ENCODE measurements at places on chromosomes 11 and 22.

- DNase-seq: no peak
Observed at GRCh38 chr11:16239141-16240105, 116.9 kb downstream of the SOX6 start.

DNA sequence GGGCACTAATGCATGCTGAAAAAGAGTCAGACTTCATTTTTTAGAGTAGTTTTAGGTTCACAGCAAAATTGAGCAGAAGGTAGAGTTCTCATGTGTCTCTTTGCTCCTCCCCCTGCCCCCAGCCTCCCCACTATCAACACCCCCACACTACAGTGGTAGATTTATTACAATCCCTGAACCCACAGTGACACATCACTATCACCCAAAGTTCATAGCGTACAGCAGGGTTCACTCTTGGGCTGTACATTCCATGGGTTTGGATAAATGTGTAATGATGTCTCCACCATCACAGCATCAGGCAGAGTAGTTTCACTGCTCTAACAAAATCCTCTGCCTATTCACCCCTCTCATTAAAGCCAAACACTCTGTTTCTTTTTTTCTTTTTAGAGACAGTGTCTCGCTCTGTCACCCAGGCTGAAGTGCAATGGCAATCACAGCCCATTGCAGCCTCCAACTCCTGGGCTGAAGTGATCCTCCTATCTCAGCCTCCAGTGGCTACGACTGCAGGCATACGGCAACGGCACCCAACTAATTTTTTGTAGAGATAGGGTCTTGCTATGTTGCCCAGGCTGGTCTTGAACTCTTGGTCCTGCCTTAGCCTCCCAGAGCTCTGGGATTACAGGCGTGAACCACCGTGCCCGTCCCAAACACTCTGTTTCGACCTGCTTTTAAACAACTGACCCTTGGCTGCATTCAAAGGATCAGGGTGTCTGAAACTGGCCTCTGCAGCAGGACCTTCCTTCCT, 4.1 kb downstream of the BEST1 start:
- DNase-seq: no peak

- peak; percentile 29 for DNase-seq
Observed at GRCh38 chr11:22792497-22792896, 37.1 kb downstream of the SVIP start.

DNA sequence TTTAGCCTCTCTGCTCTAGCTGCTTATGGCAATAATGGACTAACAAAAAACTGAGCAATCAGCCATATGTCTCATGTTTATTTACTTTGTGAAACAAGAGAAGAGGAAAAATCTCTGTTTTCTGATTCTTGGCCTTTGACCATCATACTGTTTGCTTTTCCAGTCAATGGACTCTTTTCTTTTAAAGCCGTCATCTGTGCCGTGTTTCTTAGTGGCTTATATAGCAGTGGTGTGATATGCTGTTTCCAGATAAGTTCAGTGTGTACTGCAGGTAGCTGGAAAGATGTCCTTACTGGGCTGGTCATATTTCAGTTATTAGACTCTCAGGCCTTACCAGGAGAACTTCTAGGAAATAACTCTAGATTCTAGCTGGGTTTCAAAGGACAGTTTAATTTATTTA, 33.6 kb upstream of the TECTA start:
- no peak for DNase-seq

- peak; percentile 80 for DNase-seq
Observed at GRCh38 chr11:63866211-63866610, 27.3 kb downstream of the MARK2 start.

DNA sequence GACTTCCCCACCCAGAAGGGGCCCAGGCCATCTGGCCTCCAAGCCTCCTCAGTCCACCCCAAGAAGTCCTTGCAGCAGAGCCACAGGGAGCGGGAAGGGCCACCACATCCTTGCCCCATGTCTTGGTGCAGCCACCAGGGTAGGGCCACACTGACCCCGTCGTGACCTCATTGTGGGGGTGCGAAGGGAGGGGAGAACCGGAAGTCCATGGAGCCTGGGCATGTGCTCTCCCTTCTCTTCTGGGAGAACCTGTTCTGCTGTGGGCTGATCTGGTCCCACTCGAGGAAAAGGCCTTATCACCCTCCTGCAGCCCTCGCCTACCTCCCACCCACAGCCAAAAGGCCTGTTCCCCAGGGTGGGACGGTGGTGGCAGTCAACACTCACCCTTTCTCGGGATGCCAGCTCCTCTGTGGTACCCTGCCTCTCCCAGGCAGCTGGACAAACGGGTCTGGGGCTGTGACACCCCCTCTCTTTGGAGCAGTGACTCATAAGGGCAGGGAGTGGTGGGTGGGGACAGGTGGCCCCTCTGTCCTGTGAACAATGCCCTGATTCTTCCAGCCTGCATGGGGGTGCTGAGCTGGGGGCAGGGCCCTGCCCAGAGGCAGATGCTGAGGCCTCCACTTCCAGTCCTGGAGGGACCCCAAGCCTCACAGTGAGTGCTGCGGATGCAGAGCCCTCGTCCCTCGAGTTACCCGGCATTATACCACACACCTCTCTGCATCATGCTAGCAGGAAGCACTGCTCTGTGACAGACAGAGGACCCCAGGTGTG, 14.6 kb upstream of the CTSD start:
- DNase-seq: no peak

- no peak for DNase-seq
Observed at GRCh38 chr22:29037340-29037932, 24.2 kb downstream of the C22orf31 start.

DNA sequence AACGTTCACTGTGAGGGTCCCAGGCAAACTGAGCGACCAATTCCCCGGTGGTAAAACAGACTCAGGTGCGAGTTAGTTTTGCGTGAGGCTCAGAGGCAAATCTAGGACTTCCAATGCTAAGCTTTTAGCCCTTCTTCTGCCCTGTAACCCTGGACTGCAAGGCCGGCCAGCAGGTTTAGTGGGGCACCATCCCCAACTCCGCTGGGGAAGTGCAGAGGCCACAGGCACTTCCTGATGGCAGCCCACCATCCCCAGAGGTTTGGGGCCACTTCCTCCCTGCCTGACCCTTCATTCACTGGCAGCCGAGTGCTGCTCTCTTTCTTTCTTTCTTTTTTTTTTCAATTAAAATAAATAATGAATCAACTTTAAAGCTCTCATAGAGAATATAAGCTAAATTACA, 124.6 kb upstream of the B3GAT1 start:
- DNase-seq: no peak

DNA sequence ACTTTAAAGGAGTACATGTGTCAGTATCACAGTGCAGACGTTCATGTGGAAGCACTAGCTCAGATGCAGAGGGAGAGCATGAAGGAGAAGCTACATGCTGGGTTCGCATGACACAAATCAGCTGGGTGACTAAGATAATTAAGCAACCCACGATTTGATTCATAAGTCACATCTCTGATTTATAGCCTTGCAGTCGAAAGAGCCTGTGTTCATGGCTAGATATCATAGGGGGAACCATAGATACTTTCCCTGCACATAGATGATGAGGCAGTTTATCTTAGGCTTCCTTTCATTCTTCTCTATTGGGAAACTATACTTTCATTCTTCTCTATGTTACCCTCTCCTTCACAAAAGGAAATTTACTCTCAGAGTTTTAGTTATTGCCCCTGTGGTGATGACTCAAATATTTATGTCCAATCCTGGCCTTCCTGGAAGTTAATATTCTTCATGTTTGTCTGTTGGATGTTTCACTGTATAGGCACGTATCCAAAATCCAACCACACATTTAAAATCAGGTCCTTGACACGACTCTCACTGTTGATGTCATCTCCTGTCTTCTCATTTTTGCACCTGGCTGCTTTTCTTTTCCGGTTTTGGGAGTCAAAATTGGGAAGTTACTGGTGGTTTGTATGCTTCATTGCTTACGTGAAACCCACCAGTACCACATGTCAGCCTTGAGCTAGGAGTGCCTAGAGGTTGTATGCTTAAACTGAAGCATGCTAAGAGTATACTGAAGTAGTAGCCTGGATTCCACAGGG, 56.3 kb upstream of the SLC5A12 start:
- peak; percentile 9 for DNase-seq

- DNase-seq: peak; percentile 41
Observed at GRCh38 chr11:34299284-34299972, 58.4 kb downstream of the ABTB2 start.

DNA sequence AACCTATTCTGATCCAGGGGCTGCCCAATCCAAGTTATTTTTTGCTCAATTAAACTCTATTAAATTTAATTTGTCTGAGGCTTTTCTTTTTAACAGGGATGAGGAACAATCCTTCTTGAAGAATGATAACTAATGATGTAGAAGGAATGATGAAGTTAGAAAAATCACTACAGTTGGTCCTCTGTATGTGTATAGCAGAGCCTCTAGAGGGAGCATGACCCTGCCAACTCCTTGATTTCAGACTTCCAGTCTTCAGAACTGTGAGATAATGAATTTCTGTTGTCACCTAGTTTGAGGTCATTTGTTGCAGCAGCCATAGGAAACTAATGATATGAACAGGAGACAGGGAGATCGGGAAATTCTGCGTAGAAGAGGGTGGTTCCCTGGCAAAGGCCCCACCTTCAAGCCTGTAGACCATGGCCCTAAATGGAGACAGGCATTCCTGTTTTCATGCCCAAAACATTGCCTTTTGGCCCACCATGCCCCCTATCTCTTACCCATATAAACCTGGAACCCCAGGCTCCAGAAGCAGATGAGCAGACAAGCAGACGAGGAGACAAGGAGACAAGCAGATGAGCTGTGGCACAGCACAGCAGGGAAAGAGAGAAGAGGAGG, 7.7 kb upstream of the QSER1 start:
- no peak for DNase-seq

GRCh38 chr11:113274713-113275582, 39.4 kb upstream of the TTC12 start:
- DNase-seq: peak; percentile 29

DNA sequence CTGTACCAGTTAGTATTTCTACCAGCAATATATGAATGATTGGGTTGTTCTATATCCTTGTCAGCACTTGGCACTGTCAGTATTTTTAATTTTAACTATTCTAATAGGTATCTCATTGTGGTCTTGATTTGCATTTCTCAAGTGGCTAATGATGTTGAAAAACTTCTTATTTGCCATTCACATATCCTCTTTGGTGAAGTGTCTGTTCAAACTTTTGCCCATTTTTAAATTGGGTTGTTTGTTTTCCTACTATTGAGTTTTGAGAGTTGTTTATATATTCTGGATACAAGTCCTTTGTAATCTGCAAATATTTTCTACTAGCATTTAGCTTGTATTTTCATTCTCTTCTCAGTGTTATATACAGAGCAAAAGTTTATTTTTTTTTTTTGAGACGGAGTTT, 82.1 kb downstream of the CSTPP1 start:
- no peak for DNase-seq

GRCh38 chr11:4026389-4026788, 68.2 kb upstream of the RRM1 start:
- no peak for DNase-seq

Data from astrocyte of the hippocampus (primary cell).